GM12891 (cell line): ENCODE measurements at places on chromosomes 11 and 22.

DNA sequence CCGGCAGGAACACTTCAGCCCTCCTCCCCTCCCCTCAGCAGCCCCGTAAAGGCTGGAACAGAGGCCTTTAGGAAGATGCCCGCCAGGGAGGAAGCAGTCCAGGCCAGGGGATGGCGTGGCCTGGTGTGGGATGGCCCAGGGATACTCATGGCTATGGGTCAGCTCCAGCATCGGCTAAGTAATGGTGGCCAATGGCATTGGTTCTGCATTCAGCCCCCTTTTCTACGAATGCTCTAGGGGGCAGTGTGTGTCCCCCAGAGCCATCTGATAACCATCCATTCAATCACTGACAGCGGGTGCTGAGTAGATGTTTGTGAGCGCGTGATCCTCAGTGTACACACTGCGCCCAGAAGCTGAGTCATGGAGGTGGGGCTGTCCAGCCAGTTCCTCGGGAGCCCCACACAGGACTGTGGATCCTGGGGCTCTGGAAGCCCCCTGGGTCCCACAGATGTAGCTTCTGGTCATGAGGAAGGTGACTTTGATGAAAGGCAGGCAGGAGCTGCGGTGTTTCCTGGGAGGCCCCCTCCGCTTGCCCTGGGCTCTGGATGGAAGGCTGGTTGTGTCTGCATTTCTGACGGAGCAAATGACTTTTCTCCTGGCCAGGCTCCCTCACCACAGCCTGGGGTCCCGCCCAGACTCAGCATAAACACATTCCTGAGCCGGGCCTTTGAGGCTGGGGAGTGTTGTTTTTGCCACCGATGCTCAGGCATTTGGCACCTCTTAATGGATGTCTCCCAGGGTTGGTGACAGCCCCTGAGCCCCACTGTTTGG, 46.5 kb downstream of the FBLN1 start:
- no peak for DNase-seq

- no peak for DNase-seq
Measured at GRCh38 chr11:86983021-86983488, 27.9 kb upstream of the FZD4 start.

DNA sequence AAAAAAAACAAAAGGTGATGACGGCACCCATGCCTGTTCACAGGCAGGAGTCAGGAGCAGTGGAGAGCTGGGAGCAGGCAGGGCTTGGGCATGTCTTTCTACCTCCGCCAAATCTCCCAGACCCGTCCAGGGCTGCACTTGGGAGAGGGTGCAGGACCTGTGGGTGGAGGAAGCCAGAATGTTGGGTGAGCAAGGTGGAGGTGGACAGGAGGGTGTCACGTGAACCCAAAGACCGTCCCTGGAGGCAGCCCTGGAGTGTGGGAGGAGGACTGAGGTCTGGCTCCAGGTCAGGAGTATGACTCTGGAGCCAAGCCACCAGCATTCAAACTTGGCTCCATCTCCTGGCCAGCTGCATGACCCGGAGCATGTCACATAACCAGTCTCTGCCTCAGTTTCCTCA, 26.6 kb upstream of the RELT start:
- no peak for DNase-seq

GRCh38 chr11:83728281-83728680, 442.1 kb upstream of the CCDC90B start:
- no peak for DNase-seq

- DNase-seq, result no peak
Measured at GRCh38 chr11:100229086-100229485, 458.0 kb upstream of the ARHGAP42 start.

GRCh38 chr11:17747131-17747955, 12.8 kb downstream of the KCNC1 start:
- DNase-seq, result no peak

DNA sequence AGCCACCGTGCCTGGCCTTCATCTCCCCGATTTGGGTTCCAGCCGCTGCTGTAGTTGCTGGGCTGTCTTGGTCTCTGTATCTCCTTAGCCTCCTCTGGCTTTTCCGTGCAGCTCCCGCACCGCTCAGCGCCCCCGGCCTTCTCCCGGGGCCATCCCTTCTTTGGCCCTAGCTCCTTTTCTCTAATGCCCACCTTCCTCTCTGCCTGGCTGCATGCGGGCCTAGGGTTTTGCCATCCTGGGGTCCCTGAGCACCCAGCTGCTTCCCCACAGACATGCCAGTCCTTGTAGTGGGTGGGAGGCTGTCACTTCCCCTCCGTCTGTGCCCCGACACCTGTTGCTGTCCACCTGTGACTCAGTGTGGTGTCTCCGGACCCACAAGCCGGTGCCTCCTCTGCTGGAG, 36.4 kb downstream of the KCNJ4 start:
- DNase-seq, result no peak

DNA sequence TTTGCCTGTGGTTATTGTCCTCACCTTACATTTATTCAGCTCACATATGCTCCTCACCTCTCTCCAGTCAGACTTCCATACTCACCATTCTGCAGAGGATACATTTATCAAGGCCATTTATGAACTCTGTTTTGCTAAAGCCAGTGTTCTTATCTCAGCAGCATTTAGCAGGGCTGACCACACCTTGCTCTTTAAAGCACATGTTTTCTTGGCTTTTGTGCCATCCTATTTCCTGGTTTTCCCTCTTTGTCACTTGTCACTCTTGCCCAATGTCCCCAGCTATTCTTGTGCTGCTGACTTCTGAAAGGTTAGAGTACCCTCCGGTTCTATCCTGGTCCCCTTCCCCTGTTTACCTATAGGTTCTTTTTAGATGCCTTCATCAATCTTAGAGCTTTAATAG, 446.6 kb downstream of the NELL1 start:
- DNase-seq, result no peak

- DNase-seq, result no peak
Measured at GRCh38 chr22:17808693-17809403, 34.6 kb upstream of the BID start.

- DNase-seq, result no peak
Measured at GRCh38 chr22:48018346-48018745, 1255.9 kb downstream of the TBC1D22A start.

DNA sequence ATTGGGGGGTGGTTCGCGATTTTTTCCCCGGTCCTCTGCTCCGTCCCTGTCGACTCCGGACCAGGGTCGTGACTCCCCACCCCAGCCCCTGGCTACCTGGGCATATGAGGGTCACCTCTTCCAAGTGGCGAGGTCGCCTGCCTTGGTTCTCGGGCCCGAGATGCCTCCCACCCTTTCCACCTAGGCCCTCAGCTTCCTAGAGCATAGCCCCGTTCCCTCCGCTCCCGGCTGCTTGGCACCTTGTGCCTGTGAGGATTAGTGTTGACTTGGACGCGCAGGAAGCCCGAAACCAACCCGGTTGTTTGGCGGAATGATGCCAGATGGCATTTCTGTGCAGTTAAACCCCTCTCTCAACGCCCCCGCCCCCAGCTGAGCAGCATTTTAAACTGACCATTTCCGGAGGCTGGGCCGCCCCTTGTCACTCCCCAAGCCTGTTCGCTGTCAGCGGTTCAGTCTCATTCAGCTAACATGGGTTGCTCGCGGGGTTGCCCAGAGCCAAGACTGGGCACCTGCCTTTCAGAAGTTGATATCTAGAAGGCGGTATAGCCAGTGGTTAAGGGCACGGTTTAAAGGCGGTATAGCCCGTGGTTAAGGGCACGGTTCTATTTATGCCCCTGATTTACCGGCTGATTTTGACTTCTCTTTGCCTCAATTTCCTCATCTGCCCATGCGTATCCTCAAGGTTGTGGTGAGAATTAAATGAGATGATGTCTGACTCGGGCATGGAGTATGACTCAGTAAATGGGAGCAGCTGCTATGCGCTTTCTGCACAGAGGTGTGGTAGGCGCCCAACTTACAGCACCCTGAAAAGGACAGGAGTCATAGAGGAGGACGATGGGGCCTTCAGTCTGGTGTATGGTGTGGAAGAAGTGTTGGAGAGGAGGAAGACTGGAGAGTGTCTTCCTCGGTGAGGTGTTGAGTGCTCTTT, 639 bp downstream of the INCENP start:
- DNase-seq, result no peak

DNA sequence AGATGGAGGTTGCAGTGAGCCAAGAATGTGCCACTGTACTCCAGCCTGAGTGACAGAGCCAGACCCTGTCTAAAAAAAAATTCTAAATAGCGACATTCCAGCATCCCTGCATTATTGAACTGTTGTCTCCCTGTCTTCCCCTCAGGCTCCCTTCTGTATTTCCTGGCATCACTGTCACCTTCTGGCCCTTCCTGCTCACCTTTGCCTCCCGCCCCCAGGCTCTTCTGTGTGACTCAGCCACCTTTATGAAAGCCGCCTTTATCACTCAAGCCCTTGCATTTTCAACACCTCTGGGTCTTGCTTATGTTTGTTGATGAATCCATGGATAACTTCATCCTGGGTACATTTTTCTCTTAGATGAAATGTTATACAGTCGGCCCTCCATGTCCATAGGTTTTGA, 21.1 kb downstream of the UBASH3B start:
- no peak for DNase-seq

DNA sequence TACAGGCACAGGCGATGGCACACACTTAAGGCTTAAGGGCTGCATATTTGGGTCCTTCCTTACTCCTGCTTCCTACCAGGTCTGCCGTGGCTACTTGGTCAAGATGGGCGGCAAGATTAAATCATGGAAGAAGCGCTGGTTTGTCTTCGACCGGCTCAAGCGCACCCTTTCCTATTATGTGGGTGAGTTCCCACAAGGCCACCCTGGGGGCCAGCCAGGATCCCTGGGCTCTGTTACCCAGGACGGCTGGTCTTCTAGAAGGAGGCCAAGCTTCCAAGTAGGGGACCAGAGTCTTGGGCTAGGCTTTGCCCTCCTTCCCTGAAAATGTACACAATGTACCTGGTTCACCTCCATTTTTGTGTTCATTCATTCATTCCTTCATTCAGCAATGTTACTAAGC, 29.1 kb downstream of the TREH start:
- no peak for DNase-seq
